ENCODE measurements at places on chromosomes 16 and 17.

- no peak for DNase-seq
Measured at GRCh38 chr16:17346621-17347569, 123.9 kb downstream of the XYLT1 start.

GRCh38 chr16:75402159-75402820 lies 31.0 kb downstream of the CFDP1 start:
- no peak for DNase-seq

DNA sequence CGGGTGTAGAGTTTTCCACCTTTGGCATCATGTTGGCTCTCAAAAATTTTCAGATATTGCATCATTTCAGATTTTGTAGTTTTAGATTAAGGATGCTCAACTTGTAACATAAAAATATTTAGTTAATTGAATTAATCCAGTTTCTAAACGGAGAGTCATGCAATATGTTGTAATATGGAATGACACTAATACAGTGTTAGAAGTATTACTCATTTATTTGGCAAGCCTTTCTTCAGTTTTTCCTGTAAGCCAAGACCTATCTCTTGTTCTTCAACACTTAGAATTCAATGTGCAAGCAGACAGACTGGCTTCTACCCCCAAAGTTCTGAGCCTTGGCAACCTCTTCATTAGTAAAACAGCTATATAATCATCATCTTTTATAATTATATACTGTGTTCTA lies 985.0 kb upstream of the GOT2 start:
- DNase-seq: no peak

- no peak for DNase-seq
Measured at GRCh38 chr17:64178011-64178825, 48.3 kb upstream of the ERN1 start.

- no peak for DNase-seq
Measured at GRCh38 chr16:68425498-68426346, 22.6 kb downstream of the SMPD3 start.

GRCh38 chr16:57999366-57999970 lies 1.0 kb downstream of the ZNF319 start:
- DNase-seq: peak; percentile 20

DNA sequence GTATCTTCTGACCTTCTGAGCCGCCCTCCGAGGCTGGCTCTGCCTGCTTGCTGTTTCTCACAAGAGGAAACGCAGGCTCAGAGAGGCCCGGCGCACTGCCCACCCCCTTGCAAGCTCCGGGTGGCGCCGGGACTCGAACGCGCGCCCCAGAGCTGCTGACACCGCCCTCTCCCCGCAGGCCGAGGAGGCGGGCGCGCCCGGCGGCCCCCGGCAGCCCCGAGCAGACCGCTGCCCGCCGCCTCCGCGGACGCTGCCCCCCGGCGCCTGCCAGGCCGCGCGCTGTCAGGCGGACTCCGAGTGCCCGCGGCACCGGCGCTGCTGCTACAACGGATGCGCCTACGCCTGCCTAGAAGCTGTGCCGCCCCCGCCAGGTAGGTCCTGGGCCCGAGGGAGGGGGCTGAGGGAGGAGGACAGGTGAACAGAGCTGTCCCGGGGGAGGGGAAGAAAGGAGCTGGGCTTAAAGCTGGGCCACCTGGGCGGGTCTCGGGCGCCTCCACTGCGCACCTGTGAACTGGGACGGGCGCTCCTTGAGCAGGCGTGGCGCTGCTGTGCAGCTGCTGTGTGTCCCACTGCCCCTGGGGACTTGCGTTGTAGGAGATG lies 18.2 kb downstream of the WFDC1 start:
- no peak for DNase-seq

GRCh38 chr17:33695431-33695830 lies 402.3 kb upstream of the ASIC2 start:
- DNase-seq: no peak

- DNase-seq: no peak
Measured at GRCh38 chr17:41417127-41417526, 7.3 kb downstream of the KRT37 start.

GRCh38 chr16:26363581-26363980 lies 671.8 kb downstream of the HS3ST4 start:
- DNase-seq: no peak

DNA sequence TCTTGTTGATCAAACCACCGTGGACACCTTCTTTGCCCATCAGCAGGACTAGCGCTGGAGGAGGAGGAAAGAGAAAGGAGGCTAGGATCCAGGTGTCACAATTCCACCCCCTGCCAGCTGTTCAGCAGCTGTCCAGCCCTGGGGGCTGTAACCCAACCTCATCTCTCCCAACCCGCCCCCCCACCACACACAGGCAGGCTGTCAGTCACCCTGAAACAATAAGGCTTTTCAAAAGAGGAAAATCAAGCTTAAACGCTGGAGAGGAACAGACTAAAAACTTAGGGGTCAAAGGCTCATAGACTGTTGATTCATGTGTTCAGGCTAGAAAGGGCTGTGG lies 2.4 kb downstream of the PFN1 start:
- no peak for DNase-seq

DNA sequence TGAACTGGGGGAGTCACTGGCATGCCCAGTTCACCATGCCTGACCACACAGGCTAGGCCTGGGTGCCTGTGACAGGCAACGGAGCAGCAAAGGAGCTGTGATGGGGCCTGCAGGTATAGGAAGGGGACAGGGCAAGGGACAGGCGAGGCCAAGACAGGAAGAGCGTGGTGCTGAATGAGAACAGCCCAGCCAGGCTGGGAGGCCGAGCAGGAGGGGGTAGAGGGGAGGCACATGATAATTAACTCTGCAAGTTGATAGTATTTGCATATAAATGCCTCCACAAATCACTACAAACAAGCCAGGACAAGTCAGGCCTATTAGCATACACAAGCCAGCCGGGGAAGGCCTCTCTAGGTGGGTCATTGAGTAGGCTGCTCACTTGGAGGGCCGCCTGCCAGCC lies 7.8 kb downstream of the ZFHX3 start:
- DNase-seq: no peak

DNA sequence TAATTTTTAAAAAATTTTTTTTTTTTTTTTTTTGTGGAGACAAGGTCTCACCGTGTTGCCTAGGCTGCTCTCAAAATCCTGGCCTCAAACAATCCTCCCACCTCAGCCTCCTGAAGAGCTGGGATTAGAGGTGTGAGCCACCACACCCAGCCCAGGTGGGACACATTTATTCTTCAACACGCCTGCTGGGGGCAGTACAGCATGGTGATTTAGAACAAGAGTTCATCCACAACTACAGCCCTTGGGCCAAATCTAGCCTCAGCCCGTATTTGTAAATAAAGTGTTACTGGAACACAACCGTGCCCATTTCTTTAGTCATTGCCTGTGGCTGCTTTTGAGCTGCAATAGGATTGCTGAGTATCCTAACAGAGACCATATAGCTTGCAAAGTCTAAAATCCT lies 92.8 kb downstream of the KATNIP start:
- no peak for DNase-seq

GRCh38 chr16:28182183-28182582 lies 29.6 kb downstream of the XPO6 start:
- peak; percentile 38 for DNase-seq

- DNase-seq: no peak
Measured at GRCh38 chr17:69406941-69407340, 7.6 kb upstream of the MAP2K6 start.

- DNase-seq: no peak
Measured at GRCh38 chr16:68362262-68362913, 51.6 kb downstream of the PRMT7 start.

- no peak for DNase-seq
Measured at GRCh38 chr17:69734656-69735055, 320.2 kb downstream of the MAP2K6 start.

DNA sequence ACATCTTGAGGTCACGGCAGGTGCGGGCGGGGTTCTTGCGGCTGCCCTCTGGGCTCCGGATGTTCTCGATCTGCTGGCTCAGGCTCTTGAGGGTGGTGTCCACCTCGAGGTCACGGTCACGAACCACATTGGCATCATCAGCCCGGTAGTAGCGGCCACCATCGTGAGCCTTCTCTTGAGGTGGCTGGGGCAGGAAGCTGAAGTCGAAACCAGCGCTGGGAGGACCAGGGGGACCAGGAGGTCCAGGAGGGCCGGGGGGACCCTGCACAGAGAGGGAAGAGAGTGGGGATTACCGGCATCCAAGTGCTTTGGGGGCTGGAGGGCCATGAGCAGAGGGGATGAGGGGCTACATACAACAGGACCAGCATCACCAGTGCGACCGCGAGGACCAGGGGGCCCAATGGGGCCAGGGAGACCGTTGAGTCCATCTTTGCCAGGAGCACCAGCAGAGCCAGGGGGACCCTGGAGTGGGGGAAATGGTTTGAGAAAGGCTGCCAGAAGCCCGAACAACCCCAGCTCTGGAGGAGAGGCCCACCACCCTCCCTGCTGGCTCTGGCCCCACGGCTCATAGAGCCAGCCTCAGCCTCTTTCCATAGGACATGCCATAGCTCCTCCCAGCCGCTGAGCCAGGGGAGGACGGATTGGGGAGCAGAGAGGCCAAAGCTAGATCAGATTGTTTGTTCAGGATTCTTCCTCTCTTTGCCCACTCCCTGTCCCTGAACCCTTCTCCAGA lies 14.6 kb downstream of the COL1A1 start:
- no peak for DNase-seq

DNA sequence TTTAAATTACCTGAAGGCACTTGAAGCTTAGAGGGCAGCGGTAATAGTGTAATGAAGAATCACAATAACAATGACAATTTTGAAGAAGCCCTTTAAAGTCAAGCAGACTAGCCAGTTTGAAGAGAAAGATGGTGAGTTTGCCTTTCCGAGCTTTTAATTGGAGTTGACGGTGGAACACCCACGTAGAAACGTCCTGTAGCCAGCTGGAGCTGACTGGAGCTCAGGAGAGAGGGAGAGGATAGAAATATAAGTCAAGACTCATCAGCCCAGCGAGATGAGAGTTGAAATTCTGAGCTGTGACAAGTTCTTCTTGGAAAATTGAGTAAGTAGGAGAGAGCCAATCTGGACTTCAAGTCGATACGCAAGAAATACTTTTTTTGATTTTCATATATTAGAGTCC lies 91.7 kb upstream of the CACNG3 start:
- no peak for DNase-seq

- no peak for DNase-seq
Measured at GRCh38 chr17:37774504-37774903, 29.6 kb upstream of the HNF1B start.

DNA sequence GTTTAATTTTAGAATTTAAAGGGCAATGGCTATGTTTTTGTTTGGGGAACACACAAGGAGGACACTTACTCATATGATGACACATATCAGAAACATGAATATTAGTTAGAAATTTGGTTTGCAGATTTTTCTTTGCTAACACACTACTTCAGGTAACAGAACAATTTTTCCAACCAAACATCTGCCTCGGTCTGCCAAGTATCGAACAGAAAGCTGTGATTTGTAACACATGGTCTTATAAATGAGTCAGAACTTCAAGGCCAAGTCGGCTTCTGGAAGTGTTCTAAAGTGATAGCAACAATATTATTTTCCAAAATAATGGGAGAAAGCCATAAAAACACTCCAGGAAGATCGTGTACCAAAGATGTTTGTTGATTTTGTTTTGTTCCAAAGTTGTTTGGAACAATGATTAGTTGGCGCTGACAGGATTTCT lies 75.9 kb upstream of the PMFBP1 start:
- DNase-seq: no peak

GRCh38 chr16:77668201-77668600 lies 54.1 kb upstream of the NUDT7 start:
- no peak for DNase-seq

DNA sequence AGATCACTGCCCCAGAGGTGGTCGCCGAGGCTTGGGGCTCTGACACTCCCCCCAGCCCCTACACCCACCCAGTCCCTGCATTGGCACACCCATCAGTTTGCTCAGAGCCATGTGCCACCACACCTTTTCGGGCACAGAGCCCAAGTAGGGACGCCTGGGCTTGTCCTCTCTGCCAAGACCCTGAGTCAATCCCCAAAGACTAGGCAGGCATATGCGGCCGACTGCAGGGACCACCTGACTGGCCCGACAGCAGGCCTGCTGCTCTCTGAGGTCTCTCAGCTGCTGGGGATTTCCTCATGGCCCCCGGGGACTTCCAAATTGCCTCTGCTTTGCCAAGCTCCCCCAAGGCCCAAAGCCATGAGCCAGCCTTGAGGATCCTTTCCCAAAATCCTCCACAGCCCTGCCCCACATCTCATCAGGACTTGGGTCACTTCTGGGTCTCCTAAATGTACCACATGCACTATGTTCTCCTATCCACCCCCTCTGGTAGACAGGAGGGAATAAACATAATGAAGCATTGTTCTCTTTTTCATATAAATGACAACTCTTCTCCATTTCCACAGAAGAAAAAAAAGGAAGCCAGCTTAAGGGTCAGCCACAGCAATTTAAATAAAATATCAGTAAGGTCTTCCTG lies 30.6 kb downstream of the MYO18A start:
- DNase-seq: no peak

DNA sequence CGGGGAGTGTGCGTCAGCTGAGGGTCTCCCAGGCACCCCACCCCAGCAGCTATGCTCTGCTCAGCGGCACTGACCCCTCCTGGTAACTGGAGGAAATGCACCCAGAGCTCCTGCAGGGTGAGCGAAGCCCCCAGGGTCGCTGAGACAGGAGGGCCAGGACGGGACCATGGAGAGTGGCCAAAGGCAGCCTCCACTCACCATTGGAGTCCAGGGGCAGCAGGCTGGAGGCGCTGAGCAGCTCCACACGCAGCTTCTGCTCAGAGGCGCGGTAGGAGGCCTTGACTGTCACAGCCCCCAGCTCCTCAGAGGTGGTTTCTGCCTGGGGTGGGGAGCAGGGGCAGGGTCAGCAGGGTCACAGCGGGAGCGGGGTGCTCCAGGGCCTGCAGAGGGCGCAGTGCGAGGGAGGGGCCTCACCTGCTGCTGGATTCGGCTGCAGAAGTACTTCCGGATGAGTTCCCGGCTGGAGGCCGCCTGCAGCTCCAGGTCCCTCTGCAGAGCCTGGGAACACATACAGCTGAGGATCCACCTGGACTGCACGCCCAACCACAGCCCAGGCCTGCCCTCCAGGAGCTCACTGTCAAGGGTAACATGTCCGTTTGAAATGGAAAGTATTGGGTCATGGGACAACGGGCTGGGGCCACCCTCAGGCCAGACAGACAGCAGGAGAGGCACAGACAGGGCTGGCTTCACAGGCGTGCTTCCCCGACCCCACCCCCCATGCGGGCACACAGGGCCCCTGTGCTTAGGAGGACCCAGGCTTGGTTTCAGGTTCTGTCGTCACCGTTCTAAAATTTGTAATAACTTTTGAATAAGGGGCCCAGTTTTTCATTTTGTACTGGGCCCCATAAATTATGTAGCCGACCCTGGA lies 13.8 kb downstream of the UNC13D start:
- DNase-seq: no peak

DNA sequence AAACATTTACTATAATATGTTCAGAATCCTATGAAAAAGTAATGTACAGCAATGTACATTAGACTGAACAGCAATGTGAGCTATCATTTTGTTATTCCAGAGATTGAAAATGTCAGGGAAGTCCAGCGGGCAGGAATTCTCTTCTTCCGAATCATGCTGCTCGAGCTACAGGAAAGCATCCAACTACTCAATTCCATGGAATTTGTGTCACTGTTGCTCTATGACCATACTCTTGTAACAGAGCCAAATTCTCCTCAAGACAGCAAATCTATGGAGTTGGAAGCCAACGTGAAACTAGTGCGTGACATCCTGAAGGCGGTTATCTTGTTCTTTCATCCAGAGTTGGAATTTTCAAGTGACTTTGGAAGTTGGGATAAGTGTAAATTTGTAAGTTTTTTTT lies 24.8 kb upstream of the NSRP1 start:
- DNase-seq: no peak

Measured in stimulated activated CD4-positive, alpha-beta T cell treated with anti-CD3 and anti-CD28 coated beads, Interleukin-1b, Interleukin-23, amount 100 ng/mL, for 4 hours (primary cell).